ENCODE measurements at places on chromosomes 3 and 15.

DNA sequence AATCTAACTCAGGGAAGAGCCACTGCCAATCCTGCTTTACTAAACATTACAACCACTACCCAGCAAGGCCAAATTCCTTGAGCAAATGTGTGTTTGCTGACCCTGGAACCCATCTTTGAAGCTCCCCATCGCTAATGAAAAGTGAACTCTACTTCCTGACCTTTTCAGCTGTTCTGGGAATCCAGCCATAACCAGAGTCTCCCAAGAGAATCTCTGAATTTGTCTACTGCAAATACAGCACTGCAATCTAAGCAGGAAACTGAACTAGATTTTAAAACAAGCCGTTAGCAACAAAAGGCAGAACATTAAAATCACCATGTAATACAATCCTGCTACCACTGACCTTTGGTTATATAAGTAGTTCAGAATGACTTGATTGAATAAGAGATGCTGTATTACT, 309.2 kb downstream of the MAGI1 start:
- DNase-seq, result no peak

- no peak for DNase-seq
Observed at GRCh38 chr15:92625251-92625980, 30.2 kb downstream of the FAM174B start.

GRCh38 chr3:25587526-25587925, 77.2 kb downstream of the TOP2B start:
- DNase-seq, result no peak

DNA sequence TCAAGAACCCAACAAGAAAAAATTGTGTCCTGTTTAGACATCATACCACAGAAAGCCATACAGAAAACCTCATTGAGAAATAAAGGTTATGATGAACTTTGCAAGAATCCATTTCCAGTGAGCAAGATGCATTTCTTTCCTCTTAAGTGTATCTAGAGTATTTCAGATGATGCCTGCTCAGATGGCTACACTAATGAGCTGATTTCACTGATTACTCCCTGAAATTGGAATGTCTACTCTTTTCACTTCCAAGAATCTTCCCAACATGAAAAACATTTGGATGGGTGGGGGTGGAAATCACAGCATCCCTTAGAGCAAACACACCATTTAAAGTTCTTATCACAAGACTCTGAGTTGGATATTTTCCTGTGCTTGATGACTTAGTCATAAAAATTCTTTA, 41.4 kb upstream of the IL12A start:
- DNase-seq, result no peak

DNA sequence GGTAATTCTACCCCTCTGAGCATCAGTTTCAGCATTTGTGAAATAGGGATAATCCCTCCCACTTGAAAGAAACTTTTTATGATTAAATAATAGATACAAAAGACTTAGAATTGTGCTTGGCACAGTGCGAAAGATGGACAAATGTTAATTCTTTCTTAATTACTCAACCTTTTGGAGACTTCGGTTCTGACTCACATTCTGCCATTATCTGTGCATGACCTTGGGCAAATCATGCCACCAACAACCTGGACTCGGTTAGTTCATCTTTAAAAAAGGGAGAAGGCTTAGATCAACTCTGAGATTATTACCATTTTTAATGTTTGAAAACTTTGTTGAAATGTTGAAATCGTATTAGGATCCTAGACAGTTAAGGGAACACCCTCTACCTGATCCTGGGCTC, 40.6 kb upstream of the POLR2M start:
- no peak for DNase-seq

- no peak for DNase-seq
Observed at GRCh38 chr3:98885851-98886250, 15.6 kb downstream of the DCBLD2 start.

- DNase-seq, result no peak
Observed at GRCh38 chr15:94265982-94266381, 34.6 kb downstream of the MCTP2 start.

DNA sequence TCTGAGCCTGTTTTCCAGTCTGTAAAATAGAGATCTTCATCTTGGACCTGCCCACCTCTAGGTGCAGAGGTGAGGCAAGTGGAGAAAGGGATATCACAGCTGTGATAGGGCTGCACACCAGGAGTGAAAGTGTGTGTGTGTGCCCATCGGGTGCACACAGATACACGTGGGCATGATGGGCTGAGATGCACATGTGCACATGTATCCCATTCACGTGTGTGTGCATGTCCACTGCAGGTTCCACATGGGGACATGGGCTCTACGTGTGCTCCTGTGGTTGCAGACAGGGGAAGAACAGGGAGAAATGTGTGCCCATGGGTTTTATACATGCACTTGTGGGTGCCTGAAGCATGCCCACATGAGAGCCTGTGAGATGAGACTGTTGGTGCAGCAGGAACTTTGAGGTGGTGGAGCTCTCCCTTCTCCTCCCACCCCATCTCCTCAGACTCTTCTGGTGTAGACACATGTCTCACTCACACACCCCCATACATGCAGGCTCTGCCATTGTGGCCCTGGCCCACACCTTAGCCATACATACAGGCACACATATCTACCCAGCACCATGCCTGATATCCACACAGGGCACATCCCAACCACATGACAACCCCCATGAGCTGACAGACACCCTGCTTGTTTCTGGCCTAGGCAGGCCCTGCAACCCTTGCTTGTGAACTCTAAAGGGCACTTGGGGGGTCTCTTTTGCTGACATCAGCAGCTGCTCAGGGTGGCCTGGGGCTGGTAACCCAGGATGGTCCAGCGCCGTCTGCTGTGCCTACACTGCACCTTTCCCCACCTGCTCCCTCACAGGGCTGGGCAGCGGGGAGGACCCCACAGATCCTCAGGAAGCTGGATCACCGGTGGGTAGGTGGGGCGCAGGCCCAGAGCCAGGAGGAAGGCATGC, 57.7 kb upstream of the TMEM115 start:
- no peak for DNase-seq

DNA sequence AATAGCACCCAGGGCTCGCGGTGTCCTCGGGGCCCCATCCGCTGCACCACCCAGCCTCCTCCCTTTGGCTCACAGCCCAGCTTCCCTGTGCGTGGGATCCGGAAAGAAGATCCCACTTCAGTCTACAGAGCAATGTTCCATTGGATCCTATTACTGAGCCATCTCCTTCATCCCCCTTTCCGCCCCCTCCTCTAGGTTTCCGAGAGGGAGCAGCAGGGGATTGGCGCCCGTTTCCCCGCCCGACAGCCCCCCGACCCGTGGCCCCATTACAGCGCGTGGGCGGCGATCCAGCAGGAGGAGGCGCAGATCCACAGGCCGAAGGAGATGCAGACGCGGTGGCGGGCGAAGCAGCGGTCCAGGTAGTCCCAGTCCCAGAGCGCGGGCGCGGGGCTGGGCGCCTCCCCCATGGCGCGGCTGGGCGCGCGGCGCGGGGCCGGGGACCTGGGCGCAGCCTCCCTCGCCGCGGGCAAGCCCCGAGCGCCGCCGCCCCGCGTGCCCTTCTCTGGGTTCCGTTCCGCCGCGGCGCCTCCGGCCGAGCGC, 340 bp downstream of the TMEM44 start:
- peak; percentile 59 for DNase-seq

GRCh38 chr3:17686613-17687012, 55.8 kb downstream of the TBC1D5 start:
- no peak for DNase-seq

DNA sequence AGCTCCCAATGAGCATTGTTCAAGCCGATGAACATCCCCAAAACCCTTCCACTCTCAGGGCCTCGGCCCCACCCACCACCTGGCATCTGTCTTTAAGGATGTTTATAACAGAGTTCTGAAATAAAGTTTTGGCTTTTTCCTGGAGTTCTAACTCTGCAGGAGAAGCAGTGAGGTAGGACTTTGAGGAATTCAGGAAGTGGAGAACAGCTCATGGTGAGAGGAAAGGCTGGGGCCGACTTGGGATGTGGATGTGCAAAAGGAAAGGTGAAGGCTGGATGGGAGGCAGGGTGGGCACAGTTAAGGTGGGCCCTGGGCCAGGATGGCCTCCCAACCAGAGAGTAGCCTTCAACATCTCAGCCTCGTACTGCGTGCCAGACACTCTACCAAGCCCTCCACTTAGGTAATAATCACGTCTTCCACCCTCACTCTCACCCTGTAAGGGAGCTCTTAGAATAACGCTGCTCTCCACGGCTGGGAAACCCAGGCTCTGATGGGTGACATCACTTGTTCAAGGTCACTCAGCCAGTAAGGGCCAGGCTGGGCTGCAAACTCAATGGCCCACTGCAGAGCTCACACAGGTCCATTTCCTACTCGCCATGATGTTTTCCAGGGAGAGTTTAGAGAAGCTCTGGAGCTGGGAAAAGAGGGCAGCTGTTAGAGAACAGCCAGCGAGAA, 28.5 kb downstream of the LIPC start:
- no peak for DNase-seq

GRCh38 chr3:106261396-106261795, 392.6 kb upstream of the CBLB start:
- no peak for DNase-seq

- no peak for DNase-seq
Observed at GRCh38 chr15:63323798-63324563, 46.6 kb downstream of the APH1B start.

DNA sequence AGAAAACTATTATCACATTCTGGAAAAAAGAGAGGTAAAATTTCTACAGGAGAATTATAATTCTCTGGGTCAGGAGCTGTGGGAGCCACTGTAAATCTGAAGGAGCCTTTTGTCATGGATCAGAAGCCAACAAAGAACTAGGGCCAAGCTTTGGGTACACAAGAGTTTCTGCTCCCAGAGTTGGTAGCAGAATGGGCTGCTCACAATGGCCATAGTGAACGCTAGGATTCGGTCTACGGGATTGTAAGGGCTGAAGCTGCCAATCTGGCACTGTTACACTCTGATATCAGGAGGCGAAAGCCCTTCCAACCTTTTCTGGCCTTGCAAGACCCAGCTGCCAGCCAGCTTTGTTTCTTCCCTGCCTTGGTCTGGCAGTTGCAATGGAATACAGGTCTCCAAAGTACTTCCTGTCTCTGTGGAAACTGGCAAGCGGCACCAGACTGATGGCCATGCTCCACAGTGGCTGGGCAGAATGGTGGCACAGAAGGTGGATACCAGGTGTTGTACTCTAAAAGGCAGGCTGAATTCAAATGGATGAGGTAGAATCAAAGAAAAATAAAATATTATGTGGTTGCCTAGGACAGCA, 831.7 kb downstream of the CADM2 start:
- no peak for DNase-seq

- DNase-seq, result peak; percentile 65
Observed at GRCh38 chr3:126911162-126912026, 71.5 kb upstream of the PLXNA1 start.

DNA sequence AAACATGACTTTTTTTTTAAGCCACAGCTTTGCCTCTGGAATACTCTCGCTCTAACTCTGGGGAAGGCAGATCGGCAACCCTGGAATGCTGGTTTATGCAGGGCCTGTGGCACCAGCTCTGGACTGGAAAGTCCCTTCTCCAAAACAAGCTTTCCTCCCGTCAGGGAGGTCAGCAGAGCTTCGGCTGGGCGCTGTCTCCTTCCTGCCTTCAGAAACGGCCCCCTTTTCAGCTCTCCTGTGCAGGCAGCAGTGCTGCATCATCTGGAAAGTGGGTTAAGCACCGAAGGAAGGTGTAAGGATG, 42.7 kb upstream of the SKOR1 start:
- DNase-seq, result no peak

DNA sequence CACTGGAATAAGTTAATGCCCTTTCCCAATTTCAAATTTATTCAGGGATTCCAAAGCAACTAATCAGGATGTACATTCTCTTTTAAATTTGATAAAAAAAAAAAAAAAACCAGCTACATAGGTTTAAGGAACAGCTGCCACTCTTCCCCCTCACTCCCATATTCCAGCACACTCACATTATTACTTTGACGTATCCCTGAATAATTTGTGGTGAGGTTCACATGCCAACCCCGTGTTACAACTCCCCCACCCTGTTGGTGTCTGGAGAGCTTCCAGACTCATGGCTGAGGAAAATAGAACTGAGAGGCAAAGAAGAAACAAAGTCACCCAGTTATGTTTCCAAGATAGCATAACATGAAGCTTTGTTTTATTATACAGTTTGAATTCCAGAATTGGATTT, 300.5 kb upstream of the MME start:
- no peak for DNase-seq

GRCh38 chr3:78177780-78178179, 1137.9 kb downstream of the ROBO2 start:
- no peak for DNase-seq

DNA sequence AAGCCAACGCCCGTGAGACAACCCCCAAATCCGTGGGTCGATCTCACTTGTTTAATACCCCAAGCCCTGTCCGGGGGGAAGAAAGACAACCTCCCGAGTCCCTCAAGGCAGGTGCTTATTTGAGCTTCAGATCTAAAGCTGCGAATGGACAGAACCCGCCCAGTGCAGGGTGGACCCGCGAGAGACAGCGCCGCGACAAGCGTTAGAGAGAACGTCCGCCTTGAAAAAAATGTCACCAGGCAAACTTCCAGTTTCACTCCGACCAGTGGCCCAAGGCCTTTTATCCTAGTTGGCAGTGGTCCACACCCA, 740 bp upstream of the OXSR1 start:
- DNase-seq, result no peak

DNA sequence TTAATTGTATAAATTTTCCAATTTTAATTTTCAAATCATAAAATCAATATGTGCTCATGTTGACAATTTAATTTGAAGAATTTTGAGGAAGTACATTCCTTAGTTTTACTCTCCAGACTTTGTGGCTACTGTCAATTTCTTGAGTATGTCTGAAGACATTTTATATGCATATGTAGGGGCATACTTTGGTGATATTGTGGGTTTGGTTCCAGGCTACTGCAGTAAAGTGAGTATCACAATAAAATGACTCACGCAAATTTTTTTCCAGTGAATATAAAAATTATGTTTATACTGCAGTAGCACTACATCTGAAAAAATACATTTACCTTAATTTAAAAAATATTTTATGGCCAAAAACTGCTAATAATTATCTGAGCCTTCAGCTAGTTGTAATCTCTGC, 123.2 kb upstream of the PLCL2 start:
- no peak for DNase-seq

DNA sequence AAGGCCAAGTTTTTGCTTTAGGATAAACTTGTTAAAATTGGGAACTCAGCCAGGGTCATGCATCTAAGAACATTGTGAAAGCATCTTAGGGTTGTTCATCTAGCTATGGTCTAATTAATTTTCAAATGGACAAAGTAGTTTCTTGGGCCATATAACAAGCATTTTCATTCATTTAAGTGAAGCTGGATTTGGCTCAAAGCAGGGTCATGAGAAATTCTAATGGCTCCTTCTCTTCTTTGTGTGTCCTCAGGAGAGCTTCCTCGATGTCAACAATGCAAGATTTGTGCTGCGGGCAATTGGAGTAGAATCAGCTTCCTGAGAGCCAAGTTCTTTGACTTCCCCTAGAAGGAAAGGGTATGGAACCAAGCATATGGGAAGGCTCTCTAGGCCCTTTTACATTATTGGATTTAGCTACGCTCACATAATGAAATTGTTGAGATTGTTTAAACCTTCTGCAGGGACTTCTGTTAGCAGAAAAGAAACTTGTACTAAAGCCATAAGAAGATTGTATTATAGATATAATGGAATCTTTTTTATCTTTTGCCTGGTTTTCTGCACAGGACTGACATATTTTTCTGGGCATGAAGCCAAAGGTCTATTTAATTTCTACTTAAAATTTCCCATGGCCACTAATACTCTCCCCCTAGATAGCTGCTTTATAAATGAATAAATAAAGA, 1.8 kb upstream of the SAMMSON start:
- no peak for DNase-seq

Data from heart left ventricle (tissue), 16 donors.